Effector CD4-positive, alpha-beta T cell (primary cell): ENCODE measurements at places on chromosomes 2 and 18.

DNA sequence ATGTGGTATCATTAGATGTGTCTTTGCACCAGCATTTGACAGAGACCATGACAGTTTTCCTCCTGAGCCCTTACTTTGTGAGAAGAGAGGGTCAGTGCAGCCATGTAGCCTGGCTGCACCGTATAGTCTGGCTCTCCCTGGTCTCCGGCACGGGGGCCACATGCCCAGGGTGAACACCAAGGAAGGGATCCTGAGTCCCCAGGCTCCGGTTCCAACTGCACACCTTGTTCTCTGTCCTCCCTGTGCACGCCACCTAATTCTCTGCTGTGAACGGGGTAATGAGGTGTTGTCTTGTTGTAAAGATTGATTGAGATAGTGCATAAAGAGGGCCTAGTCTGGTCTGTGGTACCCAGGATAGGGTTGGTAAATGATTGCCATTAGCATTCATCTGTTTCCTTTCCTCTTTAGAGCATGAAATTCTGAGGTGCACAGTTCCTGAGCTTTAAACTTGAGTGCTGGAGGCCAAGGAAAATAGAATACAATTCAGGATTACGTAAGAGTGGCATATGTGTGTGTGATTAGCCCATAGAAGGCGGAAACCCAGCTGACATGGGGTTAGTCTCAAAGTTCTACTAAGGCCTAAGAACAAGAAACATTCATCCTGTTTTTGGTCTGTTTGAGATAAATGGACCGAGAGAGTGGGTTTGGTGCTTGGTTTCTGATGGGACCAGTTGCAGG, 55.5 kb downstream of the NCK2 start:
- no peak for DNase-seq

DNA sequence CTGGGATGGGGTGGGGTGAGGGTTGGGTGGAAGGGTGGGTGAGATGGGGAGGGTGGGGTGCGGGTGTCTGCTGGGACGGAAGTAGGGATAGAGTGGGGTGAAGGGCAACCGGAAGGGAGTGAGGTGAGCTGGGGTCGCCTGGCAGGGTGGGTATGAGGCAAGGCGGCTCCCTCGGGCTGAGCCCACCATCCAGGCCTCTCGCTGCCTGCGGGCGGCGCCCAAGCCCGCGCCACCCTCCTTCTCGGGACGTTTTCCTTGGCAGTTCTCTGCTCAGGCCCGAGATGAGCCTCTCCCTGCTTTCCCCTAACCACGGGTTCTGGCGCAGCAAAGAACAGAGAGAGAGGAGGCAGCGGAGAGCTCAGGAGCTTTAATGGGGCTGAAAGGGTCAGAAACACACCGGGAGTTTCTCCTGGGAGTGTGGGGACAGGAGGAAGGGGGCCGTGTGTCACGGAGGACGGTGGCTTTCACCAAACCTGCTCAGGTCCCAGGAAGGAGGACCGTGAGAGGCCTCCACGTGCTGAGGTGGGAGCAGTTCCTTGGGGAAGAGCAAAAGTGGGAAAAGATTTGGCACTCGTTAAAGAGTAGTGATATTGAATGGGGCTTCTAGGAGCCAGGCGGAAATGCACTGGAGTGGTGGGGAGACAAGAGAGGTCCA, 4.1 kb downstream of the FEV start:
- no peak for DNase-seq

- DNase-seq, result no peak
These were observed 32.2 kb downstream of the DNAH7 start for GRCh38 chr2:196036442-196036841.

- DNase-seq, result peak; percentile 6
These were observed 980 bp upstream of the PDE6D start for GRCh38 chr2:231781798-231782726.

DNA sequence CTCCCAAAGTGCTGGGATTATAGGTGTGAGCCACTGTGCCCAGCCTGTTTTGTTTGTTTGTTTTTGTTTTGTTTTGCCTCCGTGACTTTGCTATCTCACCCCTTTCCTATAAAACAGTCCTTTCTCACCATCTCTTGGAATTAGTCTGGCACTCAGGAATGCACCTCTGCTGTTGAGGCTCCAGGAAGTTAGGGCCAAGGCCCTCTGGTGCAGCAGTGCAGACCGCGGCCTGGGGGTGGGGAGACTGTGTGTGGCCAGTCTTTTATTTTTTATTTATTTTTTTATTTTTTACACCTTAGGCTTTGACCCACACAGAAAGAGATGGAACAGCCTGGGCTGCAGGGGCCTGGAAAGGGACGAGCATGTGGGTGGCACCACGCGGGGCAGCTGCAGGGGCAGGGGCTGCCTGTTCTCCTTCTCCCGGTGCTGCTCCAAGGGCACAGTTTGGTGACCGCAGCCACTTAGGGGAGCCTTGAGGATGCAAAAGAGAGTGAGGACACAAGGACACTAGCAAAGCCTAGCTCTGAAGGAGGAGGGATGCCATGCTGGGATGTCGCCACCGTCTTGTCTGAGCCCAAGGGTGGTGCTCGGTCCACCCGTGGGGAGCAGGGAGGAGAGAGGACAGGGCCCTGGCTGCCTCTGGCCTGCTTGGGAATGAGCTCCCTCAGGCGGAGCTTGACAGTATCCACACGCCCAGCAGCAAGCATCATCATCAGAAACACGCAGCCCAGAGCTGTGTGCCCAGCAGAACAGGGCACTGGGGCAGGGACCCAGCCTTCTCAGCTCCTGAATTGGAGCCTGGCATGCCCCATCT, 19.4 kb upstream of the ALPI start:
- DNase-seq, result no peak

- DNase-seq, result peak; percentile 10
These were observed 50.8 kb downstream of the WIPF1 start for GRCh38 chr2:174546519-174547506.

- DNase-seq, result no peak
These were observed 1.7 kb downstream of the STEAP3 start for GRCh38 chr2:119225105-119225865.

DNA sequence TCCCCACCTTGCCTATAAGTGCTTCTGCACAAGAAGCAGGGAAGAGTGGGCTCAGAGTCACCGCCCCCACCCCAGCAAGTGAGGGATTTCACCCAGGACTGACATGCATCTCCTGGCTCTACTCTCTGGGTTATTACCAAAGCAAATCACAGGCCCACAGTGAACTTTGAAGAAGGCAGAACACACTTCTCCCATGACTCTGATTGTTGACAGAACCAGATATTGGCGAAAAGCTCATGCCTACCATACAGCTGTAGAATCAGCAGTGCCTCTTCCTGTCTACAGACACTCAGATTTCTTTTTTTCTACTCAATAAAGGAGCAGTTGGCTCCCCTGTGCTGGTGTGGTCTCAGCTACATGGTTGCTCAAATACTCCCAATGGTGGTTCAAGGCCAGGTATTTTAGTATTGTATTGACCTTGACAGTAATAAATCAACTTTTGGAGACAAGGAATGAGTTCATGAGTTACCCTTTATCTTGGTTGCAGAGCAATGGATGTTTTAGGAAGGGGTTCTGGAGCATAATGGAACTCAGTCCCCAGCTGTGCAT, 512.9 kb upstream of the ID2 start:
- DNase-seq, result no peak

GRCh38 chr18:6411382-6411781, 3.3 kb downstream of the L3MBTL4 start:
- DNase-seq, result no peak

DNA sequence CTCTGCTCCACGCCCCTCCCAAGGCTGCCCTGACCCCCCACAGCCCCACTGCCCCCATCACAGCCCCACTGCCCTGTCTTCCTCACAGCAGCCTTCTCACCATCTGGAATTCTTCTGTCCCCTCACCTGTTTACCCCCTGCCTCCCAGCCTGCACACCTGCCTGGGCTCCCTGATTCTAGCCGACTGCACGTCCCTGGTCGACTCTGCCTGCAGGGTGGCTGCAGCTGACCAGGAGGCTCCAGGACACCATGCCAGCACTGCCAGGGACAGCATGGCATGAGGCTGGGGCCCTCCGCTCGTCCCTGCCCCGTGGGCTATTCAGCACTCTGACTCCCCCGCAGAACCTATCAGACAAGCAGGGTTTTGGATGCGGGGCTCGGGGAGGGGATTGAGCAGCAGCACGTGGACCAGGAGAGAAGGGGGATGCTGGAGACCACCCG, 254.1 kb downstream of the HDAC4 start:
- DNase-seq, result no peak

DNA sequence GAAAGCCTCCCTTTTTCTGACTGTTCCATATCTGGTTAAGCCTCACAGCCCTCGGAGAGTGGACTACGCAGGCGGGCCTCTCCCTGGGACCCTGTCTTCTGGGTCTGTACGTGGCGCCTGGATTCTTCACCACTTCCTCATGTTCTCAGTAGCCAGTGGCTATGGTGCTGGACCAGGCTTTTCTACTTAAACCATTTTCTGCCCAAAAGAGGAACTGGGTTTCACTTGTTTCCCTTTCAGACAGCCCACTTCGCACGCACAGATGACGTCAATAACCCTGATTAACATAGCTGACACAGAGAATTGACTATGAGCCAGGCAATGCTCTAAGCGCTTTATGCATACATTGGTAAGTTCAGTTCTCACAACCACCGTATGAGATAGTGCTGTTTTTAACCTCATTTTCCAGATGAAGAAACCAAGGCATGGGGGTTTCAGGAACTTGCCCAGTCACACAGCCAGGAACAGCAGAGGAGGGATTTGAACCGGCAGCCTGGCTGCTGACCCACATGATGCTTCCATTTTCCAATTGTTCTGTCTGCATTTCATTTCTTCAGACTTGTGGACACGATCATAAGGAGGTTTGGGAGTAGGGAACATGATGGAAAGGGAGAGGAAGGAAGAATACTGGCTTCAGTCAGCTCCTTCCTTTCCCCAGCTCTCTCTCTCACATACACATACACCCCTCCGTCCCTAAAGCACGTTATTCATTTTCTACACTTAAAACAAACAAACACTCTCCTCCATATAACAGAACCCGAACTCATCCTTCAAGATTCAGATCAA, 41.7 kb downstream of the MYOM1 start:
- DNase-seq, result no peak
